ENCODE measurements at places on chromosomes 4 and X.
A peak's percentile ranks its signal among the peaks of the same experiment; 100 is the strongest.

DNA sequence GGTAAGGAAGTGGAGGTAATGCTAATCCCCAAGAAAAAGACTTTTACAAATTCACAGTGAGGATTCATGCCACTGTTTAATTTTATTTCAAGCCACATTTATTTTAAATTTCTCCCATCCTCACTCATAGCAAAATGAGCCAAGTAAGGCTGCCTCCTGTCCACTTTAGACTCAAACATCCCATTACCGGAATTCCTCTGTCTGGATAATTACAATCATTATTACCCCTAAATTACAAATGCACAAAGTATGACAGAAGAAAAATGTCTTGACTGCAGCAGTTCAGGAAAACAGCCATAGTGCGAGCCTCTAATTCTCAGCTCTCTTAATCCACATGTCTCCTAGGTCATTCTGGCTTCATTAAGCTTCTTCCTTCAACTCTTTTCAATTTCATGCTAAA is 57.0 kb downstream of the MAPK10 start:
- DNase-seq = no peak

DNA sequence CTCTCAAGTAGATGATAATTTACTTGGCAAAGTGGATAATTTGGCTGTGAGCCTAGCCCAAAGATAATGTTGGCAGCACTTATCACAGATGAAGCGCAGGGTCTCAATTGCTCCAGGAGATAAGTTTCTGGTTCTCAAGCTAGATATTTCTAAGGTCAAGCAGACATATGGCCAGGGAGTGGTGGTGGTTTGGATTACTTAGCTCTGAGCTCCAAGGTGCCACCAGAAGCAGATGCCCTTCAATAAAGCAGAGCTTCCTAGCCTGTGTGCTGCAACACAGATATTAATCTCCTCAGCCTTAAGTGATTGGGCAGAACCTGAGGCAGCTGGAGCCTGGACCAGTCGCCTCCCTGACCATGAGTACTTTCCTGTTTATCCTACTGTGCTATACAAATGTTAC is 79.2 kb upstream of the NALF2 start:
- no peak for DNase-seq

DNA sequence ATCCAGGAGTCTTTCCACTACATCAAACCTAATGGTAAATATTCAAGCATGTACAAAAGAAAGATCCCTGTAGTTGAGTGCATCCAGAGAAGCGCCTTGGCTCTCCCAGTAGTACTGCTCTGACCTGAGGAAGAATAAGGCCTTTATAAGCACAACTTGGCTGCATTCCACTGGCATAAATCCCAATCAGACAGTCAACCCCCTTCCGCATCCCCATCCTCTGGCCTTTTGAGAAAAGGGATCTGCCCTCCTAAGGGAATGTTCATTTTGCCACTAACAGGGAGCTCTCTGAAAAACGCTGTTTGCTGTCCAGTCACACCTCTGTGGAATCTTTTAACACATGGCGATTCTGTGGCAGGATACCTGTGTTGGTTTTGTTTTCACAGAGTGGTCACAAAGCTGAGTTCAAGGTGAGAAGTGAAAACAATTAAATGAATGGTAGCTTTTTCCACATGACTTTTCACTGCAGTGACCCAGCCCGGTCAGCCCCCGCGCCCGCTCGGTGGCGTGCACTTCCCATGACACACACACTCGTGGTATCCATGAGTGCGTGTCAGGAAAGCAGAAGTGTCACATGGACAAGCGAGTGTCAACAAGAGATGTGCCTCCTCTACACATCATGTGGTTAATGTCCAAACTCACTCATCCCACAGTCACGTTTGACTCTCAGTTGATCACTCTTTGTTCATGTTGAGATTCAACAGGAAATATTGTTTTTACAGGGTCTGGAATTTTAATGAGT is 112.2 kb upstream of the ENPP6 start:
- no peak for DNase-seq

DNA sequence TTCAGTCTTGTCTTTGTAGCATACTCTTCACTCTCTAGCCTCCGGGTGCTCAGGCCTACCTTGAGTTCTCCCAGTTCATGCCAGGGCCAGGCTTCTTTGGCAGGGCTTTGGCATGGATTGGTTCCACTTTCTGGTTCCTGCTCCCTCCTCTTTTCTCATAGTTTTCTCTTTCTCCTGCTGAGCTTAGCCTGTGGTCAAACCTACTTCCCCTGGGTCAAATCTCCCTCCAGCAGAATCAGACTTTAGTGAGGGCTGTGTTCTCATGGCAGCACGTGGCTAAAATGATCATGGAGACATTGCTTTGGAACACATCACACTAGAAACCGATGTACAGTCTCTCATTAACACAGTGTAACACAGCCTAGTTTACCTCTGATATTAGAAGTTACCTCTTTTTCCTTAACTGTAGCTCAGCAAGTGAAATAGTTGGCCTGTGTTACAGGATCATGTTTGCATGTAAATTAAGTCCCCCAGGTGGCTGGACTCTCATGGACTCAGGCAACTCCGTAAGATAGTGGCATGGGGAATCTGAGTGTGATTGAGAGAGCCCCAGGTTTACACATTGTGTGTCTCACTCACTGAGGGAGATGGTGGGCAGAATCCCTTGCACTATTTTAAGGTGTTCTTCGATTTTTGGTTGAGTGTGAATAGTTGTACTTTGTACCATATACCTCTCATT is 13.3 kb downstream of the RAB9A start:
- no peak for DNase-seq

- DNase-seq = no peak
Observed at GRCh38 chr4:71609167-71609566, 174.7 kb downstream of the GC start.

GRCh38 chr4:181799561-181800069 is 443.6 kb upstream of the TENM3 start:
- no peak for DNase-seq

DNA sequence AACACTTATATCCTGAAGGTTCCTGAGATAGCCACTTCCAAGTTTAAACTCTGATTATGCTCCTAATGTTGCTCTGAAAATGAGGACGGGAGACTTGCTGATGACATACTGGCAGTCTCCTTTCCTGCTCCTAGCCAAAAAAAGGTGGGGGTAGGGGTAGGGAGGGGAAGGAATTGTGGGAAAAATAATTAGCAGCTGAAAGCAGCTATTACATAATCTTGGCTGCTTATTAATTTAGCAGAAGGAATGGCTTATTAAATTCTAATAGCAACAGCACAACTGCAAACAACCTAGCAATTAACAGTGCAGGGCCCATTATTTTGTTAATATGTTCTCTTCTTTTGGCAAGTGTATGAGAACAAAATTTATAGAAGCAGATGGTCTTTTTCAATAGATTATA is 2.0 kb upstream of the AP1S2 start:
- DNase-seq = no peak

- no peak for DNase-seq
Observed at GRCh38 chr4:17490575-17491059, 21.3 kb downstream of the QDPR start.

DNA sequence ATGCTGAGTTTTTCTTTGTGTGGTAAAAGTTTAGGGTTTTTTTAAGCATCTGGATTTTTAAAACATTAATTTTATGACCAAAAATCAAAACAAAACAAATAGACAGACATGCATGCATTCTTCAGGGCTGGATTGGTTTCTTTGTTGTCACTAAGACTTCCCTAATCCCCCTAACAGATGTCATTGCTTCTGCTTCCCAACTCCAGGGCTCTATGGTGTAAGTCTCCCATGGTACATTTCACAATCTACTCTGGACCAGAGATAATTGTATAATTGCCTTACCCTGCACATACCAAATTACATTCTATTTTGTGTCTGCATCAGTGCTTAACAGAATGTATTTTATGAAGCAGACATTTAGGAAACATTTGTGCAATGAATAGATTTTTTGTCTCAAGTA is 529.1 kb upstream of the SMIM31 start:
- no peak for DNase-seq

DNA sequence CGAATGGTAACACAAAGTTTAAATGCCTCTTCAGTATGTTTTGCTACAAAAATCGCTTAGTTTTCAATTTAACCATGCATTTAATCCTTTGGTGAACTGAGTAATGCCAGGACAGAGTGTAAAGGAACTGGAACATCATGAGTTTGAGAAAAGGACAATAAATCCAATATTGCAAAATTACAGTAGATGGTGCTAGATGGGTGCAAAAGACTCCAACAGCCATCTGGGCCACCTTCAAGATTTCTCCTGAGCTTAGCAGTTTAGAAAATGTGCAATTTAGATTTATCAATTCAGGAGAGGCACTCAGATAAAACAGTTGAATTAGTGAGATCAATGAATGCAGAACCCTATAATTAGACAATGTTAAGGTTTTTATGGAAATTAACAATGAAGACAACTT is 33.2 kb upstream of the MID1IP1 start:
- no peak for DNase-seq

DNA sequence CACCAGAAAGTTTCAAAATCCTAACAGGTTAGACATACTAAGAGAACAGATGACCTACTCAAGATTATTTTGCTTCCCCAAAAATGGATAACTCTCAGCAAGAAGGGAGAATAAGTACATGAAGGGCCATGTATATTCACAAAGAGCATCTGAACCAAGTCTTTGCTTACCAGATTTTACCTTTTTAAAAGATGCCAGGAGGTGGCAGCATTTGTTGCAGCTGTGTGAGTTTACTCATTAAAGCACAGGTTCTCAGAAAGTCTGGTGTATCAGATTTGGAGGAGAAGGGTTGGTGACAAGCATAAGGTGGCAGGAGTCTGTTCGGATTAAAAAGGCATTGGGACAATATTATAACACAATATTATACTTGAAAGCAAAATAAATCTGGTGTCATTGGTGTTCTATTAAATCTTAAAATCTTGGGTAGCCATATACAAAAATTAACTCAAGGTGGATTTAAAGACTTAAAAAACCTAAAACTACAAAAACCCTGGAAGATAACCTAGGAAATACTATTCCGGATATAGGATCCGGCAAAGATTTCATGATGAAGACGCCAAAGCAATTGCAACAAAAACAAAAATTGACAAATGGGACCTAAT is 51.3 kb upstream of the NFKB1 start:
- peak; percentile 36 for DNase-seq

- DNase-seq = no peak
Observed at GRCh38 chrX:10818651-10819050, 198.3 kb upstream of the MID1 start.

- DNase-seq = no peak
Observed at GRCh38 chrX:36897690-36898089, 110.5 kb upstream of the FAM47C start.

- DNase-seq = no peak
Observed at GRCh38 chr4:96895826-96896225, 1055.9 kb downstream of the PDHA2 start.

GRCh38 chrX:27336466-27337091 is 126.6 kb downstream of the PPP4R3C start:
- no peak for DNase-seq

- no peak for DNase-seq
Observed at GRCh38 chr4:13328591-13328990, 155.5 kb downstream of the RAB28 start.

GRCh38 chr4:159171287-159171686 is 68.4 kb downstream of the RAPGEF2 start:
- DNase-seq = no peak

DNA sequence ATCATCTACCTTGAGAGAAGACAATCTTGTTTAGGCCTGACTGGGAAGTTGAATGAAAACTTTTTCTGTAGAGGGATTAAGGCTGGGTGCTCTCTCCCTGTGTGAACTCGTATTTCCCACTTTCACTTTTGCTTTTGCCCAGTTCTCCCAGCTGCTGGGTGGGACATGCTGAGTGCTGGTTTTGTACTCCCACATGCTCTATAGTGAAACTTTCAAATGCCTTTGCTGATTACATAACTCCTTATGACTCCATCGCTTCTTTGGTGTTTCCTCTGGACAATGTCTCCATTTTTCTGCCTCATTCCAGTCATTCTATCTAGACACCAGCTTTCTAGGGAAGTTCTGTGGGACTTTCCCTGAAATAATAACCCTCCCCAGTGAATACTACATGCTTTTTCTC is 100.5 kb downstream of the CLNK start:
- DNase-seq = peak; percentile 30

DNA sequence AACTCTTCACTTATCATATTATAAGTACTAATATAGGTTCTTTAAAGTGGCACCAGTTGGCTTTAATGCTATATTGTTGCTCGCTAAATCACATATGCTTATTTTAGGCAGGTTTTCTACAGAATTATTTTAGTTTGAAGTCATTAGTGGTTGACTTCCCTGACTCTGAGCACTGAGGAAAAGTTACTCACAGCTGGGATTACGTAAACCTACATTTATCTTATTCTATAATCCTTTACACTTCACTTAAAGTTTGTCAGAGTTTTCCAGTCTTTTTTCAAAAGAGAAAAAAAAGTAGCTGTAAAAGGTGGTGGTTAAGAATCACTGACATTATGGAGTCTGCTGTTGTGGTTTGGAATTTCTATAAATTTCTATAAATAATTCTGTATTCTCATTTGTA is 5.8 kb downstream of the UGT2B4 start:
- DNase-seq = no peak

DNA sequence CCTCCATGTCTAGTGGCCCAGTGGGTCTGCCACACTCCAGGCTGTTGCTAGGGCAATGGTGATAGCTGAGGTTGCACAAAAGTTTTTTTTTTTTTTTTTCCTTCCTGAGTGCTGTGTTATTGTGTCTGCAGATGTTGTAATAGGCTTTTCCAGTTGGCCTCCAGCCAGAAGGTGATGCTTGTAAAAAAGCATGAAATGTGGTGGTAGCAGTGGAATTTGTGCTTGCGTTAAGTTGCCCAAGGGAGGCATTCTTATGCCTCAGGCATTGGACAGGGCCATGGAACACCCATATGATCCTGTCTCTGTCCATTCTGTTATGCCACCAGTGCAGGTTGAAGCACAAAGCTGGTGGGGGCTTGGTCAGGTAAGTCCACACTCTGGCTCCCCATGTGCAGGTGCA is 660.5 kb upstream of the SPANXN1 start:
- DNase-seq = no peak

Data from GM12864 (cell line).